ENCODE measurements at places on chromosomes 12 and 14.

GRCh38 chr12:129401572-129401971, 502.3 kb downstream of the TMEM132D start:
- no peak for DNase-seq

GRCh38 chr14:95928751-95929150, 52.1 kb downstream of the TUNAR start:
- DNase-seq: no peak

- no peak for DNase-seq
These were observed 95.9 kb downstream of the TBX3 start for GRCh38 chr12:114588061-114588460.

DNA sequence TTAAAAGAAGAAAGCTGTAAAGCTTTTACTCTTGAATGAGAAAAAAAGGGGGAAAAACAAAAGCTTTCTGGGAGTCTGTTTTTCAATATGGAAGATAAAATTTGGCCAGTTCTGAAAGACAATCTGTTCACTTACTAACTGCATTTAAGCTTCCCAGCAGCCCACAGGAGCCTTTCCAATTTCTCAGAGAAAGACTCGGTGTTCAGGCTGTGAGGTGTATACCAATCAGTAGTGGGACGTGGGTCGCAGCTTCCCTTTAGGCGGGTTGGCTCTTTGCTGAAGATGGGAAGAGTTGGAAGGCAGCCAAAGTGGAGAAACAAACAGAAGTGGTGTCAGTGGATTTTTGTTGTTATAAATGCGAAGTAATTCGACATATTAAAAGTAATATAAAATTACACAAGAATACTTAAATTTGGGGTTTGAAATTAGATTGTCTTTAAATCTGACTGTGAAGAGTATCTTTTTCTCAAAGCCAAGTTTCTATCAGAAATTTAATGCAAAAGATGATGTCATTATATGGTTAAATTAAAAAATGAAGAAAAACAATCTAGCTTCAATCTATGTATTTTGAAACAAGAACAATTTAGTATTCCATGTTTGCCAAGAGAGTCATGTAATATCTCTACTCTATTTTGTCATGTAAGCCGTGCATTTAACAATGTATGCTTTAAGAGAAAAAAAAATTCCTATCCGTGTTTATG, 590.2 kb upstream of the ATXN7L3B start:
- DNase-seq: no peak

DNA sequence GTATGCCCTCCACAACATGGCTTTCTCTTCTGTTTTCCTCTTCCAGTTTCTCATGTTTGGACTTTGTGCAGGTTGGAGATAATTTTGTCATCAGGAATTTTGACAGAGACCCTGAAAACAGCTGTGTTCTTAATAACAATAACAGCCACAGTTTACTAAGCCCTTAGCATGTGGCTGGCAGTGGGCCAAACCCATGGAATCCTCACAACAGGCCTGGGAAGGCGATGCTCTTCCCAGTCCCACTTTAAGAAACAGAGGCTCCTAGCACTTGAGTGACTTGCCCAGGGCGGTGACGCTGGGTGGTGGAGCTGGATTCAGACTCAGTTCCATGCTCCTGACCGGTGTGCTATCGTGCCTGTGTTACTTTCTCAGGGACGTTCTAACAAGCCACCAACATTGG, 20.1 kb upstream of the PLEKHG3 start:
- peak; percentile 60 for DNase-seq

GRCh38 chr14:95465358-95465757, 51.1 kb downstream of the SYNE3 start:
- no peak for DNase-seq

DNA sequence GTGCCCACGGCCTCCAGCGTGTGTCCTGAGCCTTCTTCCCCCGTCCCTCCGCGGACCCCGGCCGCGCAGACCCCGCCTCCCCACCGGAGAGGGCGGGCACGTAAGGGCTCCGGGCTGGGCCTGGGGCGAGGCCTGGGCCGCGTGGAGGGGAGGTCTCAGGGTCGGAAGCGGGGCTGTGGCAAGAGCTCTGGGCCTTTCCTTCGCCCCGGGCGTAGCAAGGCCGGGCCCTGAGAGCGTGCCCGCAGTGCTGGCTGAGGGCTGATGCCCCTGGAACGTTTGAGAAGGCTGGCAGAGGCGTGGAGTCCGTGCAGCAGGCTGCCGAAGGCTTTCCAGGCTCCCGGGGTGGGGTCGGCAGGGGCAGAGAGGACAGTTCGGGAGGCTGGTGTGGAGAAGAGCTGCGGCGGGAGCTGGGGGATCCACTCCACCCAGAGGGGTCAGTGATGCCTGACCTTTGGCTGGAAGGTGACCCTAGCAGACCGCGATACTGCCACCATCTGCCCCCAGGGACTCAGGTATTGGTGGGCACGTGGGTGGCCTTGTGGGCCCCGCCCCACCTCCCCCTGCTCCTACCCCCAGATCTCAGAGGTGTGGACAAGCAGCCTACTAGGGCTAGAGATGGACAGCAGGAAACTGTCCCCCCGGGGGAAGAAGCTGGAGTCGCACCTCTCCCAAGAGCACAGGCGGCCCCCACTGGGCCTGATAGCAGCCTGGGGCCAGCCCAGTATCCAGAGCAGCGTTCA, 558 bp downstream of the TEX22 start:
- no peak for DNase-seq

DNA sequence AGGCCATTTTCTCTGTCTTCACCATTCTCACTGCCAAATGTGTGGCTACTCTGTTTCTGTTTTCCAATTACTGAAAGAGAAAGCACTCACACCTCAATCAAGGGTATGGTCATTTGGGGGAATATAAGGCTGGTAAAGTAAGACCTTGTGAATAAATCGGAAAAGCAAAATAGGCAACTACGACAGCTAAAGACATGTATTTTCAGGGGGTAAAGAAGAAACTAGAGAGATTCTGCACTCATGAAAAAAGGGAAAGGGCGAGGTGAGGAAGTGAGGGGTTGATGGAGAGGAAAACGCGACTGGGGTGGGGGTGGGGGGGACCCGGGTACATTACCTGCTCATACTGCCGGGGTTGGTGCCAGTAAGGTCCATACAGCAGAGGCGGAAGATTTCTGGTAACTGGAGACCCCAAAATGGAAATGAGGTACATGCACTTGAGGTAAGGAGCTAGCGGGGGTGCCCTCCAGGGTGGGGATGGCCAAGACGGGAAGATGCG, 19.3 kb downstream of the CHD8 start:
- DNase-seq: no peak

DNA sequence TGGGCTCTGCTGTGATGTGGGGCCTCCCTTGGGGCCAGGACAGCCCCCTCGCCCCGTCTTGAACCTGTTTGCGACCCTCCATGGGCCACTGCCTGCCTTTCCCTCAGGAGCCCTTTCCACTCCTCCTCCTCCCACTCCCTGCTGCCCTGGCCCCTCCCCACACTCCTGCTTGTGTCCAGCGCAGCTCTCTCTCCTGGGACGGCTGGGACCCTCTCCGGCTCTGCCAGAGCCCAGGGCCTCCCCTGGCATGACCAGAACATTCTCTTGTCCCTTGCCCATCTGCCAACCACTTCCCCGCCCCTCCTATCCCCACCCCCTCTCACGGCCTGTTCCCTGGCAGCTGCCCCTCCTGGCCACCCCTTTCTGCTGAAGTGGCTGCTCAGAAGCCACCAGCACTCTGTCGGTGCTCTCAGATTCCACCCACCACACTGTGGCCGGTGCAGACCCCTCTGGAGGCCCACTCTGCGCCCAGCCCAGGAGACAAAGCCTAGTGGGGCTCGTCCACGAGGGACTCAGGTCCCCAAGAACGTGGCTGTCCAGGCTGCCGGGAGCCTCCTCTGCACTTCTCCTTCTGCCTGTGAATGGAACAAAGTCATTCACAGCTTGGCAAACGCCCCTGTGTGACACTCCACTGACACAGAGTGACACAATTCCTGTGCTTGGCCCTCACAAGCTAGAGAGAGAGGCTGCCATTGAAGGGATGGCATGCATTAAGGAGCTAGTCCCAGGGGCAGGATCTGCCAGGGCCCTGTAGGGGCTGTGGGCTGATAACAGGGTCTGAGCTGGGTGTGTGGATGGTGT, 1.4 kb downstream of the ASPG start:
- DNase-seq: no peak

DNA sequence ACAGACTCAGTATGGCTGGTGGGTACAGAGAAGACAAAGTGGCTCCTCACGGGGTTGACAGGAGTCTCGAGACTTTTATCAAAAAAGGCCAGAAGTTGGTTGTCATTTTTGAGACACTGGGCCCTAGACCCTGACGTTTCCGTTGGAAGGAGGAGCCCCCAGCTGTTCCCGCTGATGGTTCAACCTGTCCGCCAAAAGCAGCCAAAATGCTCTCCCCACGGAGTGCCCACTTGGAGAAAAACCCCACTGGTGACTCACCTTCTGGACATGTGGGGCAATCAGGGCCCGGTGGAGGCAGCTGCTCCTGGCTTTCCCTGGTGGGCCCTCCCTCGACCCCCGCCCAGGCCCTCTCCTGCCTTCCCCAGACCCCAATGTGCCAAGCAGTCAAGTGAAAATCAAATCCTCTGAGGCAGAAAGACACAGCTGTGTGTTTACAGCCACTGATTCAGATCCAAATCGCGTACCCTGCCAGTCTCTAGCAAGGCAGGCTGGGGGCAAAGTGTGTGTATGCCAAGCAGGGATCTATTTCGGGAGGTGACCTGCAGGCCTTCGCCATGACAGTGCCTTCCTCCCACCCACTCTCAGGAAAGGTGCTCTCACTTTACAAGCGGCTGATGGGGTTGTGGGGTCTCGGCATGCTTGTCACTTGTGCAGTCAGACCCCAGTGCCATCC, 347.4 kb downstream of the DPF3 start:
- no peak for DNase-seq

DNA sequence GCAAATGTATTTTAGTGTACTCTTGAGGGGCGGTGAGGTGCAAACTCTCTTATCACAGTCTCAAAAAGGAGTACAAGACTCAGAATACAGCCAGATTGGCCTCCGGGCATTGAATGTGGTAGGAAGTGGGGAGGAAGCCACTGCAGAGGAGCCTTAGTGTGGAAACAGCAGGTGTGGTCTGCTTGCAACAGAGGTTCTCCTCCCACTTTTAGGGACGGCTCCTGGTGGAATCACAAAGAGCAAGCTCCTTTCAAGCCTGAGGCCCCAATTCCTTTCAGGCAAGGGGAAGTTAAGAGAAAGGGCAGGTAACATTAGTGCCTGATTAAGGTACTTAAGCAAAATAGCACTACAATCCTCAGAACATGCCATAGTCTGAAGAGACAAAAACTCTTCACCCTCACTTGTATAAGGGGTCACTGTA, 23.7 kb upstream of the SLC2A3 start:
- peak; percentile 20 for DNase-seq

DNA sequence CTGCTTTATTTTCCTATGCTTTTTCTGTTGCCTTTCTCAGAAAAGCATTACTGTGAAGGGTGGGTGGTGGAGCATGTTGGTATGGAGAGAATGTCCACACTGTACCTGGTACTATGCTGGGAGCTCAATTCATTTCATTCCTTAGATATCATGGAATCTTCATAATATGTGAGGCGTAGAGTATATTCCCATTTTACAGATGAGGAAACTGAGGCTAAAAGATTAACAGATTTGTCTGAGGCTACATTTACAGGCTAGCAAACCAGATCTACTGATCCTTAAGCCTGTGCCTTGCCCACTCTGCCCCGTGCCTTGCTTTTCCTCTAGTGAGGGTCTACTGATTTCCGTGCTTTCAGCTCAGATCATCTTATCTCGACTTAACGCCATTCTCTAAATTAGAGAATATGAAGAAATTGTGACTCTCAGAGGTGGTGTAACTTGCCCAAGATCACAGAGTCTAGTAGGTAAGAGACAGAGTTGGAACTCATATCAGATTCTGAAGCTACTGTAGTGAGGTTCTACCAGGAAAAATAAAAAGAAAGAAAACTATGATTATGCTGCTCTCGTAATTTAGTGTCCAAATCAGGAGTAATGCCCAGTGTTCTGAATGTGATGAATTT, 5.5 kb downstream of the GLRX5 start:
- DNase-seq: no peak

DNA sequence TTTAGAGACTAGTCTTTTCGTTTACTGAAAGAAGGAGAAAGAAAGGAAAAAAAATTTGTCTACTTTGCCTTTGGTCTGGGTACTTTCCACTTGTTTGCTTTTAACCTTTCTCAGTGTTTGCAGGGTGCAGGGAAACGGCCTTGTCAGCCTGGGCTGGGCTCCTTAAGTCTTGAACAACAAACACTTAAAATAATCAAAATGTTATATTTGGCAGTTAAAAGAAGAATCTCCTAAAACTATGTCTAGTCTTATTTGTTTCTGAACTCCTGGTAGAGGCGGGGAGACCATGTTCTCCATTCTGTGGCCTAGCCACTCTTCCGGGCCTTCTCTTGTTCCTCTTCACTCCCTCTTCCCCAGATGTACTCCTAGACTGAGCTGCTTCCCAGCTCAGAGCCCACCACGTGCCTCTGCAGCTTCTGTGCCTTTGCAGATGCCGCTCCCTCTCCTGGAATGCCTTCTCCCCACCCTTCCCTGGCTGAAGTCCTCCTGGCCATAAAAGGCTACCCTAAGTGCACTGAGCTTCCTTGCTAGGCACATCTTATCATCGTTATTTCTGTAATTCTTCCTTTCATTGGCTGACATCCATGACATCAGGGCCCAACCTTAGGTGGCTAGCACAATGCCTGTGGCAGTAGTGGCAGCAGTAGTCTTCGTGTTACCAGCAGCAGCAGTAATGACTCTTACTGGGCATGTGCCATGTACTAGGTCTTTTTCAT, 432.9 kb downstream of the ZFP36L1 start:
- DNase-seq: peak; percentile 53

GRCh38 chr12:10196210-10196609, 16.5 kb upstream of the GABARAPL1 start:
- DNase-seq: no peak

- DNase-seq: no peak
These were observed 93.4 kb downstream of the APAF1 start for GRCh38 chr12:98738539-98738938.
